ENCODE measurements at places on chromosomes 4 and X.

- DNase-seq, result no peak
These were observed 3.7 kb downstream of the BTC start for GRCh38 chr4:74790652-74791051.

GRCh38 chr4:19791422-19792123, 460.1 kb upstream of the SLIT2 start:
- no peak for DNase-seq

GRCh38 chr4:106160560-106160959, 155.4 kb downstream of the TBCK start:
- no peak for DNase-seq

DNA sequence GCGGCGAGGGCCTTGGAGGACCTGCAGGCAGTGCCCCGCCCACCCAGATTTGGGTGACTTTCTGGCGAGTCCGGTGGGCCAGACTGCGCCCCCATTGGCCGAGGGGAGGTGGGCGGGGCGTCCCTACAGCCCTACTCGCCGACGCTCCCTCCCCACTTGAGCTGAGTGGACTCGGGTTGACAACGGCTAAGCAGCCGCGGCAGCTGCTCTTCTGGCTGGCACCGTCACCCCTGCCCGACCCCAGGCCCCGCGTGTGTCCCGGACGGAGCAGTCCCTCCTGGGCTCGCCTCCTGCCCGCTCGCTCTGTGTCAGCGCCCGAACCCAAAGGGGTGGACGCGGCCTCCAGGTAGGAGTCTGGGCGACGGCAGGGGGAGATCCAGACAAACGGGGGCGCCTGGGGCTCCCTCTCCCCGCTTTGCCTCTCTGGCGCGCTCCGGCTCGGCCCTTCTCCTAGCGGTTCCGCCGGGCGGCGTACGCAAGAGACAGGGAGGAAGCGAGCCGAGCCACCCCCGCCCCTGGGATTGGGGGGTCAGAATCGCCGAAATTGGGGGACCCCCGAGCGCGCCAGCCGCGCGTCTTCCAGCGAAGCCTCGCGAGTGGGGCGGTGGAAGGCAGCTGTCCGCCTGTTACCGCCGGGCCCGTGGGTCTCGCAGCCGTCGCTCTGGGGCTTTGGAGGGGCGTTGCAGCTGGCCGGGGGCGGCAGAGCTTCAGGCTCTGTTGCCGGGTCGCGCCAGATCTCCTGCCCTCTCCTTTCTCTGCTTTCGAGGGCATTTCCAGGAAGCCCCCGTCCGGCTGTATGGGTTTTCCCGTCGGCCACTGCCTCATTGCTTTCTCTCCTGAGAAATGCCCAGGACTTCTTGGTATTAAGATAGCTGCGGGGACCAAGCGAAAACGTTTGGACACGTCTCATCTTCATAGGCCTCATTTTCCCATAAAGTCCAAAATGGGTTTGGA, 46.3 kb downstream of the STARD8 start:
- DNase-seq, result no peak

DNA sequence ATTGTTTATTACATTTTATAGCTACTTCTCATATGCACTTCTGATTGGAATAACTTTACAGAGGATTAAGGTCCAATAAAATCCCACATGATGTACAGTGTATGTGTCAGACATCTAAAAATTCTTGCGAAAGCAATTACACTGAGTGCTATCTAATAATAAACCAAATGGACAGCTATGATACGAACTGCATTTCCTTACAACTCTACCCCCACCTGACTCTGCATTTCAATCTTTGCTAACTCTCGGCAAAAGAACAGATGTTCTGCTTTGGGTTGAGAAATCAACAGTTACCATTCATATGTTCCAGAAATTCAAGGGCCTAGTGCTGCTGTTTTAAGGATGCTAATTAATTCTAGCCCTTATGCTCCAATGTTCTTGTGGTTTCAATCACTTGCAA, 287.9 kb upstream of the NOCT start:
- no peak for DNase-seq

DNA sequence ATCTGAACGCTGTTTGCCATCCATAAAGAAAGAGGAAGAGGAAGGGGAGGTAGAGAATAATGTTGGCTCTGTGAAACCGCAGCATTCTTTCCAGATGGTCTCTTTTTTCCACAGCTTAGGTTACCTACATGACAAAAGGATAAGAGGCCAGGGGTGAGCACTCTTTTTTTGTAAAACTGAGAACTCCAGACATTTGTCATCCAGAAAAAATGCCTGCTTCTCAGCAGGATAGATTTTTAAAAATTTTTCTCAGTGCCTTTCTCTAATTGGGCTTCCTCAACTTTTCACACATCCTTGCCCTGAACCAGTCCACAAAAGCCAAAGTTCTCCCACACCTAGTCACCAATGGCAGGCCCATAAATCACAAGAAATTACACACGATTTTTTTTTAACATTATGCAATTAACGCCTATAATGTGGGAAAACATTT, 158.1 kb upstream of the TENM3 start:
- DNase-seq, result no peak

DNA sequence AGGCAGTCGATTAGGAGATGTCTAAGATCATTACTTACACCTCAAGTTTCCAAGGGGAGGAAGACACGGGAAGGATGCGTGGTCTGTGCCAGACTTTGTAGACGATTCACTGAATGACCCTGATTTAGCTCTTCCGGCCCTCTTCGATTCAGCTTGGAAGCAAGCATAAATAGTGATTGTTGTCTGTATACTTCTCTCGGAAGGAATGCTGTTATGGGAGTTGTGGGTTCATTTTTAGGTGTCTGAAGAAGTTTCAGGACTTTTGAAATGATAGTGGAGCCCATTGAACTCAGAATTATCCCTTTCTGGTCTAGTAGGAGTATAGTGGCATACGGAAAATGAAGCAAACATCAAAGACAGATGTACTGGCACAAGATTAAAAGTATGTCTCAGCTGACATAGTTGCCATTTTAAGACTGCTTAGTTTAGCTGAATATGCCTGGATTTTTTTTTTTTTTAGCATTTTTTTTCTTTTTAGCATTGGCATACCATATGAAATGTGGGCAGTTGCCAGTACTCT, 1.0 kb upstream of the ANKRD17 start:
- DNase-seq, result no peak

DNA sequence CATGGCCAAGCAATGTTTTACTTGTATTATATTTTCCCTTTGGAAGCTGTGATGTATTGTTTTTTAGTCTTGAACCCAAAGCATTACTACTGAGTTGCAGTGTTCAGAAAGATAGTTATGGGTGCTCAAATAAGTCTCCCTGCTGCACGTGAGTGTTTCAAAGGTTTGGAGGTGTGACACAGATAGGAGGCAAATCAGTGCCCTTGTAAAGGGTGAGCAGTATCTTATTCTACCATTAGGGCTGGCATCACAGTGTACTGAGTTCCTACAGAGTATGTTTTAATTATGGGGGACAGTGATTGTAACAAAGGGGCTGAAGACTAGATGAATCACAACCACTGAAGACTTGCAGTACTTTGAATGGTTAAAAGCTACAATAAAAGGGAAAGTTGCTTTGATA, 38.3 kb downstream of the NOCT start:
- DNase-seq, result no peak

- no peak for DNase-seq
These were observed 355.2 kb upstream of the RASGEF1B start for GRCh38 chr4:81826817-81827424.

DNA sequence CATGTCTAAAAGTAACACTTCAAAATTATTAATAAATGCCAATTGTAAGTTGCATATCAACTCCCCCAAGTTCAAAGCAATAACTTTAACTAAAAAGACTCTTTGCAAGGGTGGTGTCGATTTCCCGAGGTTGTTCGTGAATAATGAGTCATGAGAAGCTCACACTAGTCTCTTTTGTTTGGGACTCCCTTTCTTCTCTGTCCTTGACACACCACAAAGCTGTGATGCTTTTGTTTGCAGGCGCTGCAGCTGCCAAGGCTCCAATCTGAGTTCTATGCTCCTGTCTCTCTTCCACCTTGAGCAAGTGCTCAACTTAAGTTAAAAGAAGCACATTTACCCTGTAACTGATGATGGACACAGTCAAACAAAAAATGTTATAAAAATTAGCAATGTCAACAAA, 65.9 kb downstream of the FAT1 start:
- DNase-seq, result no peak
